ENCODE measurements at places on chromosomes 12 and 14.

DNA sequence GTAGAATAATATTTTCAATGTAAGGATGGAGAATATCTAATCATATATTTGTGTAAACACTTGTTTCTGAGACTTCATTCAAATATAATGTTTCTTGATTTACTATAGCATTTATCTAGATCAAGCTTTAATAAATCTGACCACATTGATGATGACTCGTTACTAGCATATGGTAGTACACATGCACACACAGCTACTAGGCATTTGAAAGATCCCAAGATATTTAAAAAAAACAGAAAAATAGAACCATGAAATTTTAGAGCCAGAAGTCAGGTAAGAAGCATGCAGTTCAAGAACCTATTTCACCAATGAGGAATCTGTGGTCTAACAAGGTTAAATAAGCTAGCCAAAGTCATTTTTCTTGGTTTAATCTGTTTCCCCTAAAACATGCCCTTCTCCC, 32.0 kb downstream of the DCP1B start:
- DNase-seq: peak; percentile 24

- DNase-seq: no peak
These were observed 211.9 kb downstream of the TTC8 start for GRCh38 chr14:89036371-89036770.

DNA sequence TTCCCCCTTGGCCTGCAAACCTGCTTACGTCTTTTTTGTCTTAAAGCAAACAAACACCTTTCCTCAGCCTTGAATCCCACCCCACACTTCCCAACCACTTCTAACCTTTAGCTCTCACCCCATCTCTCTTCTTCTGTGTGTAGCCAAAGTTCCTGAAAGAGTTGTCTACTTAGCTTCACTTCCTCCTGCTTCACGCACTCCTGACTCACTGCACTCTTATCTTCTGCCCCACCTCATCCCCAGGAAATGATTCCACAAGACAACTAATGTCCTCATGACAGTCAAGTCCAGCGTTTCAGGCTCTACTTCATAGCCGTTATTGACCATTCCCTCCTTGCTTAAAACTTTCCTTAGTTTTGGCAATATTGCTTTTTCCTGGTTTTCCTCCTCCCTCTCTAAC, 22.4 kb downstream of the EIF2B2 start:
- no peak for DNase-seq

GRCh38 chr12:12716151-12716792, 896 bp upstream of the CDKN1B start:
- DNase-seq: no peak

DNA sequence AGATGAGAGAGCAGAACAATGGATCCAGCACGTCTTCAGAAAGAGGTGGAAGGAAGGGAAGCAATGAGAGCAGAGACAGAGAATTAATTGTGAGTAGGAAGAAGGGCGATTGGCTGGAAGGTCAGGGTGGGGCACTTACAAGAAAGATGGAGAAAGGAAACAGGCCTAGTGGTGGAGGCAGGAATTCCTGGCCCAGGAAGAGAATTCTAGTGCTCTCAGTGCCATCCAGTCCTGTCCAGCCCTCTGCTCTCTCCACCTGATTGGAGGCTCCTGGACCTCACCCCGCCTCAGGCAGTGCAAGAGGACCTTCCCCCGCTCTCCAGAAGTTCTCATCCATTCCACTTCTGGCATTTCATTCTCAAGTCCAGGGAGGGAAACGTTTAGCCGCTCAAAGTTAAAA, 43.0 kb downstream of the NGB start:
- no peak for DNase-seq

- DNase-seq: no peak
These were observed 106.0 kb downstream of the FAR2 start for GRCh38 chr12:29255042-29255441.

- no peak for DNase-seq
These were observed 136.0 kb downstream of the ERC1 start for GRCh38 chr12:1127021-1127420.

DNA sequence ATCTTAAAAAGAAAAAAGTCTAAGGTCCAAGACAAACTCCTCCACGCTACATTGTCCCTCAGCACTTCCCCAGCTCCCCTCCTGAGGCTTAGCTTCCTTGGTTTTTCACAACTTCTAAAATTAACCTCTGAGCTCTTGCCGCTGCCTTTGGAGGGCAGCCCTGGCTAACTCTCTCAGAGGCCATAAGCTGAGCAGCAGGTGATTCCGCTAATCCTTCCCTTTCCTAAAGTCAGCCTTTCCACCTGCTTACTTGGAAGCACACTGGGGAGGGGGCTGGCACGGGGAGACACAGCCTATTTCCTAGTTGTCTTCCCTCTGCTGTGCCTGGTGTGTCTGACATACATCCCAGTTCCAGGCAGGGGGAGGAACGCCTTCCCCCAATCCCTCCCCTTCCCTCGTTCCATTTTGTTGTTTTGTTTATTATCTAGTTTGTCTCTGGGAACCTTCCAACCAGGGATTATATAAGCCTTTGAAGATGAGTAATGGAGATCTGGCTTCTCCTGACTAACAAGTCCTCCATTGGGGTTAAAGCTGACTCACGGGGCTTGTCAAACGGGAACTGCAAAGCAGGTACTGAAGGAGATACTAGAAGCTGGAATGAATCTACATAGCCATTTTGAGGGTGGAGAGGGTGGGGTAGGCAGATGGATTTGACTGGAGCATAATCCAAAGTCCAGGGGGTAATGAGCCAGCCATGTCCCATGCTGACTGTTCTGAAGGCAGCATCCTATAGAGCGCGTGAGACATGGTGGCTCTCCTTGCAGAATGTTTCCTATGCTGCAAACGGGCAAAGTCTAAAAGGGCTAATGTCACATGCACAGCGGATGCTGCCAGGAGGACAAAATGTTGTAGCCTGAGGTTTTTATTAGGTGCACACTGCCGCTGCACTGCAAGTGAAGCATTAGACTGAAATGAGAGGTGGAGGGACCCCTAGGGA, 230.8 kb downstream of the FOXN3 start:
- peak; percentile 50 for DNase-seq

DNA sequence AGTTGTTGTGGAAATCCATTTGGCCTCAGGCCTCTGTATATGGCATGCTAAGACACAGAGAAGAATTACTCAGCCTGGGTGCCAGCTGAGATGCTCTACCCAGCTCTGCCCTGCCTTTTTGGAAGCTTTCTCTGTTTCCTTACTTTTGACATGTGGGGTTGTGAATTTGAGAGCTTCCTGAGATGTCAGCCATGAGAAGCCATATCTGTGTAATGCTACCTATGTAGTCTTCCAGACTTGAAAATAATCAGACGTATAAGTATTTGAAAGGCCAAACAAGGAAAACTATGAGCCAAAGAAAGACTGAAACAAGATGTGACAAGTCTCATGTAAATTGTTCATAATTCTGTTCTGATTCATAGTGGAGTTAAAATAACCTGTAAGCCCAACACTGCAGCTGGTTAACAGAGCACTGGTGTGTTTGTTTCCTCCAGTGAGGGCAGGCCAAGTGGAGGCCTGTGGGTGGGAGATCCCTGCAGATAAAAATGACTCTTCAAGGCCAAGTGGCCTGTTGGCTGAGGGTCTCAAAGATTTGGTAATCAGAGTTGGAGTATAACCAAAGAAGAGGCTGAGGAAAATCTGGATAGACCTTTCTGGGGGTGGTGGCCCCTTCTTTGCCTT, 94.0 kb downstream of the TMX1 start:
- DNase-seq: peak; percentile 28

DNA sequence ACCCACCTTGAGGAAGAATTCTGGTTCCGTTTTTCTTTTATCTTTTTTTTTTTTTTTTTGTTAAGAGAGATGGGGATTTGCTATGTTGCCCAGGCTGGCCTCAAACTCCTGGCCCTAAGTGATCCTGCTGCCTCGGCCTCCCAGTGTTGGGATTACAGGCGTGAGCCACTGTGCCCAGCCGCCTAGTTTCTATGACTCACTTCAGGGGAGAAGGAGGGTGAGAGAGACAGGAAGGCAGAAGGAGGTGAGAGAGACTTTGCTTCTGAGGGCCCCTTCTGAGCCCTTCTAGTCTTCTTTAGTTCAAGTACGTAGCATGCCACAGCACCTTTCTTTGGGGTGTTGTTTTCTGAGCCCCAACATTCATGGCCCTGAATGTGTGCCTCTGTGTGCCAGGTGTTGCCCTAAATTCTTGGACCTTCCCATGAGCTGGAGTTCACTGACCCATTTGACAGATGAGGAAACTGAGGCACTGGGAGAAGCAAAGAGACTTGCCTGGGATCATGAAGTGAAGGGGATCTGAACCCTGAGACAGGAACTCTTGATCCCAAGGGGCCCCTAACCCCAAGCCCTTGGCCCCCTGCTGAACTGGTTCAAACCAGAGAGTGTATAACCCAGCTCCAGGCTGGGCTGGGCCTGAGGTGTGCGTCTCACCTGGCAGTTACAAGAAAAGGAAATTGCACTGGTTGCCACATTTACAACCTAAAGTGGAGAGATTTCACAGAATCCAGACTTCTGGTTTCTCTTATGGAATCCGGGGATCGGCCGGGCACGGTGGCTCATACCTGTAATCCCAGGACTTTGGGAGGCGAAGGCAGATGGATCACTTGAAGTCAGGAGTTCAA, 20.8 kb downstream of the SH2B3 start:
- no peak for DNase-seq

DNA sequence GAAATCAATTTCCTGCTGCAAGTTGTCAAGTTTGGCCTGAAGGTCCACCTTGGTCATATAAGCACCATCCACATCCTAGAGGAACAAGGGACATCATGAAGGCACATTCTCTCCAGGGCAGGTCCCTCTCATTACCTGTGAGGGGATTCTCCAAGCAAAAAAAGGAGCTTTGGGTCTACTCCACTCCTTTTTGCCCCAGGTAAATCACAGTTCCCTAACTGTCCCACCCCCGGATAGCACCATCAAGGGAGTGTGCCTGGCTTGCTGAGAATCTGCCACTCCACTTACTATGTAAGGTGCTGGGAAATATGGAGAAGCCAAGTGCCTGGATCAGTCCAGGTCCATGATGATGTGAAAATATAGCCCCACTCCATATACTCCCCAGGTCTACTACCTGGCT, 2.5 kb downstream of the KRT1 start:
- no peak for DNase-seq

DNA sequence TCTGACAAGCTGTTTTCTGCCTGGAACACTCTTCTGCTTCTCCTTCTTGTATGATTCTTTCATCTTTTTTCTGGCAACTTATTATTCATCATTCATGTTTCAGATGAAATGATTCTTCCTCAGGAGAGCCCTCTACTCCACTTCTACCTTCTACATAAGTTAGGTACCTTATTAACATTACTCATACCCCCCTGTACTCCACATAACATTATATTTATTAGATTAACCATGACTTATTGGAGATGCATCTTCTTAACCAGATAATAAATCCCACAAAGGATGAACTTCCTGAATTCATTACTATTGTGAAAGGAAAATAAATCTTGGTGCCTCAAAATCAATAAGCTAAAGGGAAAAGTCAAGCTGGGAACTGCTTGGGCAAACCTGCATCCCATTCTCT, 1636.5 kb upstream of the FLRT2 start:
- DNase-seq: no peak

- peak; percentile 68 for DNase-seq
These were observed 6.9 kb upstream of the NTS start for GRCh38 chr12:85866986-85867776.

DNA sequence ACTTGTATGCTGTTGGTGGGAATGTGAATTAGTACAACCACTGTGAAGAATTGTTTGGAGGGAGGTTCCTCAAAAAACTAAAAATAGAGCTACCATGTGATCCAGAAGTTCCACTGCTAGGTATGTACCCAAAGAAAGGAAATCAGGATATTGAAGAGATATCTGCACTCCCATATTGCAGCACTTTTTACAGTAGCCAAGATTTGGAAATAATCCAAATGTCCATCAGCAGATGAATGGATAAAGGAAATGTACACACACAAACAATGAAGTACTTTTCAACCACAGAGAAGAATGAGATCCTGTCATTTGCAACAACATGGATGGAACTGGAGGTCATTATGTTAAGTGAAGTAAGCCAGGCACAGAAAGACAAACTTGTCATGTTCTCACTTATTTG, 25.9 kb downstream of the TIGAR start:
- no peak for DNase-seq

GRCh38 chr14:76257842-76258397, 106.2 kb downstream of the GPATCH2L start:
- DNase-seq: no peak

- DNase-seq: no peak
These were observed 36.8 kb upstream of the NINJ2 start for GRCh38 chr12:700016-700415.

GRCh38 chr14:103528587-103529382, at the start of gene TRMT61A:
Gene TRMT61A, plus strand, starts transcription at chr14:103529196. Its CDS starts 783 bp downstream, at chr14:103529979.
- peak; percentile 97 for DNase-seq

GRCh38 chr12:68560851-68561422, 49.8 kb upstream of the RAP1B start:
- DNase-seq: no peak

DNA sequence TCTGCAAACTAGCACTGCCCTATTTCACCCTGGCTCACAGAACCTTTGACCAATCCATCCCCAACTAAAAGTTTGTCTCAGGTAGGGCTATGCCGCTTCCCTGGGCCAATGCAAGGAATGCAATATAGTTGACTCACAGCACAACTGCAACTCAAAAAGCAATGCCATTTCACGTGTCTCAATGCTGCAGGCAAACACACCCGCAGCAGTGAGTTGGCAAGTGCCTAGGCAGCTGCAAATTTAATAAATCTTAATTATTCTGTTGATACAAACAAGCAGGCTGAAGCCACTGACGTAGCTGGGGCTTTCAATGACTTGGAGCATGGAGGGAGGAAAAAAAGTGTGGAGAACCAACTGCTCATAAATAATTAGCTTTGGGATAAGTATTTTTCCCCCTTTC, 87.9 kb downstream of the SYNE3 start:
- DNase-seq: no peak

- DNase-seq: no peak
These were observed 828.8 kb upstream of the SEL1L start for GRCh38 chr14:82362452-82362851.

- no peak for DNase-seq
These were observed 3.6 kb downstream of the FNTB start for GRCh38 chr14:64990296-64990695.

GRCh38 chr12:66024949-66025348, 105.6 kb downstream of the LLPH start:
- no peak for DNase-seq

- DNase-seq: no peak
These were observed 43.7 kb upstream of the TMED10 start for GRCh38 chr14:75220156-75220555.

GRCh38 chr14:32657081-32657480, 281.6 kb upstream of the NPAS3 start:
- peak; percentile 57 for DNase-seq

All from AG20443 (cell line).